Thymus (tissue), 14 donors: ENCODE measurements at places on chromosomes 6 and 20. TPM values are rescaled to one million over a fixed set of nuclear protein-coding genes. Genes with fewer than 3 reads are reported as not detected.

DNA sequence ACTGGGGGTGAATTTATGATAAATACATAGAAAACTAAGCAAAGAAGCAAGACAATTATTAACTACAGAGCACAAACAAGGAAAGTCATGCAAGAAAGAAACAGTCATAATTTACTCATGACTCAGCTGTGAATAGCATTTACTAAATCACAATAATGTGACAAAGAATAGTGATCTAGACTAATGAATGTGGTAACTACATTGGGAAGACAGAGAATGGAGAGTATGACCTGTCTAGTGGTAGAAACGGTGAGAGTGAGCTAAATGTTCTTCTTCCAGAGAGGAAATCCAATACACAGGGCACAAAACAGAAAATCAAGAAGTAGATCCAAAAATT is 153.5 kb upstream of the DST start:
- H3K27ac ChIP-seq = no peak overlapping the region
- no peaks in the 10 kb centered on the region for H3K4me1 ChIP-seq
- H3K4me3 ChIP-seq = no peak overlapping the region
- H3K36me3 ChIP-seq = no peaks in the 10 kb centered on the region
- no peak for DNase-seq

The PGC gene
- 0.28 TPM for total RNA-seq

The SLC12A5 gene
- total RNA-seq = 0.90 TPM

GRCh38 chr6:111468329-111469012 is 14.5 kb downstream of the REV3L start:
- no peaks in the 10 kb centered on the region for H3K27me3 ChIP-seq
- DNase-seq = no peak
- no peak overlapping the region for H3K4me3 ChIP-seq
- H3K27ac ChIP-seq = no peak overlapping the region
- no peaks in the 10 kb centered on the region for H3K36me3 ChIP-seq

The SRXN1 gene
- total RNA-seq = 3.5 TPM

- H3K4me1 ChIP-seq = no peaks in the 10 kb centered on the region
- H3K27ac ChIP-seq = no peak overlapping the region
- no peak overlapping the region for H3K4me3 ChIP-seq
- no peaks in the 10 kb centered on the region for H3K27me3 ChIP-seq
- H3K36me3 ChIP-seq = no peaks in the 10 kb centered on the region
Measured at GRCh38 chr6:125213939-125214338, 60.4 kb downstream of the TPD52L1 start.
